ENCODE measurements at places on chromosomes 13 and 19.

- DNase-seq, result no peak
Observed at GRCh38 chr19:45764945-45765701, 3.9 kb downstream of the SIX5 start.

DNA sequence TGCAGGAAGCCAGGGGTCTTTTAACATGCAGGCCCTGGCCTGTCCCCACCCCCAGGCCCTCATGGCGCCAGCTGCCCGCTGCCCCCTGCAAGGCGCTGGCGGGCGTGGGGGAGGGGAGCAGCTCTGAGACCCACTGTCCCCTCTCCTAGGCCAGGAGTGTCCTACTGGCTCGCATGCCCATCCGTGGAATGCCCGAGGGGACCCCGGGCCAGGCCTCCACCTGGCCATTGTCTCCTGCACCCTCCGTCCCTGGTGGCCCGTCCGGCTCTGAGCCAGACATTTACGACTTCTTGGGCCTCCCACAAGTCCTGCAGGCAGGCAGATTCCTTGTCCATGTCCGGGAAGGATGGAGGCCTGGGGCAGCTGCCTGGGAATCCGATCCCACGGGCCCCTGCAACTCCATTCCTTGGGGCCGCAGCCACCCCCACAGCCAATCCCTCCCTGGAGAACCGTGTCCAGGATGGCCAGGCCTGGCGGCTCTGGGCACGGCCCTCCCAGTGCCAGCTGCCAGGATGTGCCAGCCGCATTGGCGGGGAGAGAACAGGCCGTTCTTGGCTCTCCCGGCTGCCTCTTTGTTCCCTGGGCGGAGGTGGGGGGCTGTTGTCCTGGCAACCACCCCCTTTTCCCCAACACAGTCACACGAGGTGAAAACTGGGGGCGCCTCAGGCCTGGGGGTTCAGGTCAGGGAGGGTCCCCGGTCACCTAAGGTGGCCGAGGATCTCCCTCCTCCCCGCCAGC is 10.5 kb upstream of the PLIN3 start:
- no peak for DNase-seq

- DNase-seq, result no peak
Observed at GRCh38 chr13:109203587-109203986, 574.2 kb downstream of the MYO16 start.

- DNase-seq, result no peak
Observed at GRCh38 chr13:19882231-19882630, 18.8 kb upstream of the ZMYM5 start.

- DNase-seq, result no peak
Observed at GRCh38 chr13:27572234-27572901, 48.0 kb downstream of the LNX2 start.

GRCh38 chr13:93646245-93646644 is 419.6 kb downstream of the GPC6 start:
- DNase-seq, result no peak

GRCh38 chr13:97413694-97414093 is 20.3 kb upstream of the RAP2A start:
- DNase-seq, result no peak

GRCh38 chr13:105341256-105341655 is 1194.2 kb downstream of the EFNB2 start:
- DNase-seq, result no peak

- no peak for DNase-seq
Observed at GRCh38 chr13:75689686-75690085, 53.6 kb downstream of the LMO7 start.

GRCh38 chr13:22278336-22278929 is 607.6 kb downstream of the FGF9 start:
- no peak for DNase-seq

DNA sequence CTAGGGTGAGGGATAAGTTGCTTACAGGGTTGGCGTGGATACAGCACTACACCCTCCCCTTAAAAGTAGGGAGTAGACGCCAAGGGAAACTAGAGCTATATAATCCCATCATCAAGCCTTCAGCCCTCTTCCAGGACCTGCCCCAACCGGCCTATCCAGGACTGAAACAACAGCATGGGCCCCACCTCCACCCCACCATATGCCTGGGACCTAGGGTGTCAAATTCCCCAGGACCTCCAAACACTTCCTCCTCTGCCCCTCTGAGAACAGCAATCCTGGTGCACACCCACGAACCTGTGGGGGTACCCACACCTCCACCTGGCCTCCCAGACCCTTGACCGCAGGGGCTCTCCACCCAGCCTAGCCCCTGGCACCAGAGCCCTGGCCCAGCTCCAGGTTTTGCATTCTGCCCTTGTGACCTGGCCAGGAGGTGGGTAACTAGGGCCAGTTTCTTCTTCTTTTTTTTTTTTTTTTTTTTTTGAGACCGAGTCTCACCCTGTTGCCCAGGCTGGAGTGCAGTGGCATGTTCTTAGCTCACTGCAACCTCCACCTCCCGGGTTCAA is 1.4 kb upstream of the CYP2F1 start:
- DNase-seq, result no peak

DNA sequence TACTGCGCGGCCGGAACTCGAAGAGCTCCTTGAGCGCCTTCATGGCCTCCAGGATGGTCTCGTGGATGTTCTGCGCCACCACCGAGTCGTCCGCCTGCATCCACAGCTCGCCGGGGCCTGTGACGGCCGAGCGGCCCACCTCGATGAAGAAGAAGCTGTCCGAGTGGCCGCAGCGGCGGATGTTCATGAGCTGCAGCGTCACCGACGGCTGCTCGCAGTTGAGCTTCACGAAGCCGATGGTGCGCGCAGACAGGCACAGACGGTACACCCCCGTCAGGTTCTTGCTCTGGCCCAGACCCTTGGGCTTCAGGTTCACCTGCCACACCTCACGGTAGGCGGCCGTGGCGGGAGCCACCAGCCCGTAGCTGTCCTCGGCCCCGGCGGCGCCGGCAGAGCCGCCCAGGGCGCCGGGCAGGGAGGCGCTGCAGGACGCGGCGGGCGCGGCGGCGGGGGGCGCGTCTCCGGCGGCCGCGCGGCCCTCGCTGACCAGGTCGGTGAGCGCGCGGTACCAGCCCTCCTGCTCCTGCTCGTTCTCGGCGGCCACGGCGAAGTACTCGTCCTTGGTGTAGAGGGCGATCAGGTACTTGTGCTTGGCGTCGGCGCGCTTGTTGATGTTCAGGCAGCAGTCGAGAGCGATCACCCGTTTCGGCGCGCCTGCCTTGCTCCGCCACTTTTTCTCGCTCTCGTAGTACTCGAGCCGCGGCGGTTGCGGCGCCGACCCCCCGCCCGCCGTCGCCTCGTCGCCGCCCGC is 1.1 kb downstream of the IRS2 start:
- no peak for DNase-seq

DNA sequence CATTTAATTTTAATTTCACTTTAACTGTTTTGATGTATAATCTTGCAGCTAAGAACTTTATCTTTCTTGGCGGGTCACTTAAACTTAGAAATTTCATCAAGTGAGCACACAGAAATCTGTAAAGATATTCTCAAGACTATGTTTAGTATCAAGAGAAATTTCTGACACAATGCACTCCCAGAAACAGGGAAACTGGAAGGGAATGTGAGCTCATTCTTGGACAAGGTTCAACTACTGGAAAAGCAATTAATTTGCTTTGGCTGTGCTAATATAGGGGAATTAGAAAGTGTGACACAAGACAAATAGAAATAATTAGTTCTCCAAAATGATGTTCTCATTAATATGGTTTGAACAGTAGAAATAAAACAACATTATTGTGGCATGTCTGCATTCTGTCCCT is 402.3 kb downstream of the DACH1 start:
- no peak for DNase-seq

GRCh38 chr13:43031881-43032280 is 8.5 kb downstream of the DNAJC15 start:
- no peak for DNase-seq

DNA sequence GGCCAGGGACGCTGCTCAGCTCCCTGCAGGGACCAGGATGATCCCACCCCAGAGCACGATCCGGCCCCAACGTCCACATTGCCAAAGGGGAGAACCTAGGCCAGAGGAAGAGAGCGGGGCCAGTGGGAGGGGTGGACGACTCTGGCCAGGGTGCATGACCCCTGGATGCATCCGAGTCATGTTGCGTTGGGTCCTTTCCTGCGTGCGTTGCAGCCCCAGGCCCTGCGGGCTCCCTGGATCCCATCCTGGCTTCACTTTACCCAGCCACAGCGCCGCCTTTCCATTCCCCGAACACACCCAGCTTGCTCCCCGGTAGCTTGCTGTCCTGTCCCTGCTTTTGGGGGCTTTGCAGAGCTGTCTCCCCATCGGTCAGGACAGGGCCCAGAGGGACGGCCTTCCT is 10.5 kb downstream of the PLIN4 start:
- no peak for DNase-seq

DNA sequence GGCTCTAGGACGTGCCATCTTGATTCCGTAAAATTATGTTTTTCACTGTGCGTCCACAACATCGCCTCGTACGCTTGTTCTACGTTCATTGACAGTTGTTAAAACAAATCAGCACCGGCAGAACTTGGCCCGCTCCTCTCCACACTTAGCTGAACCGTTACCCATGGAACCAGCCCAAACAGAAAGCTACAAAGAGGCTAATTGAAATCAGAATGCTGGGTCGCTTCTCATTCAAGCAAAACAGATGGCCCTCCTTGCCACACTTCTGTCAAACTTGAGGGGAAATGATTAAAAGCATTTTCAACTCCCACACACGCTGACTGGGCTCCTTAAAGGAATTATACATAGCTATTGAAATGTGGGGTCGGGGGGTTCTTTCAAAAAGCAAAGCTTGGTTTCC is 71.6 kb downstream of the TM9SF2 start:
- DNase-seq, result no peak

DNA sequence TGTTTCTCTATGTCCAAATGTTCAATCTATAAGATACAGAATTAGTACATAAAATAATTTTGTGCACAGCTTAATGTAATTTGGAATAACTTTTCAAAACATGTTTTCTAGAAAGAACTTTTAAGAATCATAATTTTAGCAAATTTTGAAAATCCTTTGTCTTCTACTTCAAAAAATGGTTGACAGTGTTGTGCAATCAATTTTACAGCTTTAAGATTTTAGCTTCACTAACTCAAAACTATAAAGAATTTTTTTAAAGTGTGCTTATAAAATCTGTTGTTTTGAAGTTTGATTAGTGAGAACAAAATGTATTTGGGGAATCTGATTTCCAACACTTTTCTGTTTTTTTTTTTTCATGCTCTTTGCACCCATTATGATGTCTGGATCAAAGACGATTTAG is 12.7 kb upstream of the SPACA6 start:
- no peak for DNase-seq

GRCh38 chr13:114229506-114229905 is 5.2 kb upstream of the CDC16 start:
- DNase-seq, result no peak

DNA sequence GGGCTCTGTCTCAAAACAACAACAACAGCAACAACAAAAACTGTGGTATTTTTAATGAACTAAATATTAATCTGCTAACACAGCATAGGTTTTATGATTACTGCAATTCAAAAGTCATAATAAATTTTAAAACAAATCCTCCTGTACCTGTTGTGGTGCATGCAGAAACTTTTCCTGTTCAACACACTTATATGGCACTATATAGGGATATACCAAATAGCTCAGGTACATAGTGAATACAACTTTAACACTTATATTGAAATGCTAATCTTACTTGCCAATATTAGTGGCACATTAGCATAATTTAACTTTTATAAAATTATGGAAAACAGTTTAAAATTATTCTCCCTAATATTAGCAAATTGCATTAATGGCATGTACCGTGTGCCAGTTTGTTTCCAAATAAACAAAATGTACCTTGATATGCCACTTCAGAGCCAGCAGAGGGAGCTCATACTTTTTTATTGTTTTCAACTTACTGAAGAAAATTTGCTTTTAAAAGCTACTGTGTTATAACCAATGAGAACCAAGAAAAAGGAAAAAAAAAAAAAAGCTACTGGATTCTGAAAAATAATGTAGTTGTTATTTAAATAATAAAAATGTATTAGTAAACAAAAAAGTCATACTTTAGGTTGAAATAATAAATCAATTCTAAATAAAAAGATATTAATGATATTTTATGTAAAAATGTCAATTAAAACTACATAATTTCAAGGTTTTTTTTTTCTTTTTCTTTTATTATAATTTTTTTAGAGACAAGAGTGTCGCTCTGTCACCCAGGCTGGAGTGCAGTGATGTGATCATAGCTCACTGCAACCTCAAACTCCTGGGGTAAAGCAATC is 18.0 kb upstream of the RBM26 start:
- DNase-seq, result no peak

DNA sequence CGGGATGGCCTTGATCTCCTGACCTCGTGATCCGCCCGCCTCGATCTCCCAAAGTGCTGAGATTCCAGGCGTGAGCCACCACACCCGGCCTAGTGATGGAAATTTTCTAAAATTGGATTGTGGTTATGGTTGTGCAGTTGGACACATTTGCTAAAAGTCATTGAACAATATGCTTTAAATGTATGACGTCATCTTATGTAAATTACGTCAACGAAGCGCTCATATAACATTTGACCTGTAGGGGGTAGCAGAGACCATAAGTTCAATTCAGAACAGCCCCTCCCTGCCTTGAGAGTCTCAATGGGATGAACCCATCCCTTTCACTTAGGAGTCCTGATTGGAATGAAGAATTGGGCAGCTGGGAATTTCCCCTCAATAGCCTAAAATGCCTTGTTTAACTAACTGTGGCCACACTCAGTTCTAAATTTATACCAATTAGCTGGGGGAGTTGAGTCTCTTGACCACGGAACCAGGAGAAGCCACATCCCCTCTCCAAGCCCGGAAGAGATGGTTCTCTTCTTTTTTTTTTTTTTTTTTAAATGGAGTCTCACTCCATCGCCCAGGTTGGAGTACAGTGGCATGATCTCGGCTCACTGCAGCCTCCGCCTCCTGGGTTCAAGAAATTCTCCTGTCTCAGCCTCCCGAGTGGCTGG is 15.2 kb upstream of the TLE6 start:
- no peak for DNase-seq

DNA sequence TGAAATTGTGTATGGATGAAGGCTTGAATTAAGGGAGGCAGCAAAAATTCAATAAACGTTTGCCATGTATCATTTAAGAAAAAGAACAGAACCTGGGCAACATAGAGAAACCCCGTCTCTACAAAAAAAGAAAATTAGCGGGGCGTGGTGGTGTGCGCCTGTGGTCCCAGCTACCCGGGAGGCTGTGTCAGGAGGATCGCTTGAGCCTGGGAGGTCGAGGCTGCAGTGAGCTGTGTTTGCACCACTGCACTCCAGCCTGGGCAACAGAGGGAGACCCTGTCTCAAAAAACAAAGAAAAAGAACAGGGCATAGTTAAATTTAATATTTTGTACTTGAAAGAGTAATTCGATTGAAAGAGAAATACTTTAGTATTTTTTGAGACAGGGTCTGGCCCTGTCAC is 1.4 kb downstream of the UBA2 start:
- DNase-seq, result no peak

- no peak for DNase-seq
Observed at GRCh38 chr13:62850331-62850730, 1434.7 kb upstream of the PCDH20 start.

All from cortex of kidney (tissue), 1 donor.